ENCODE measurements at places on chromosomes 16 and 17. TPM values are rescaled to one million over a fixed set of nuclear protein-coding genes. Genes with fewer than 3 reads are reported as not detected.

DNA sequence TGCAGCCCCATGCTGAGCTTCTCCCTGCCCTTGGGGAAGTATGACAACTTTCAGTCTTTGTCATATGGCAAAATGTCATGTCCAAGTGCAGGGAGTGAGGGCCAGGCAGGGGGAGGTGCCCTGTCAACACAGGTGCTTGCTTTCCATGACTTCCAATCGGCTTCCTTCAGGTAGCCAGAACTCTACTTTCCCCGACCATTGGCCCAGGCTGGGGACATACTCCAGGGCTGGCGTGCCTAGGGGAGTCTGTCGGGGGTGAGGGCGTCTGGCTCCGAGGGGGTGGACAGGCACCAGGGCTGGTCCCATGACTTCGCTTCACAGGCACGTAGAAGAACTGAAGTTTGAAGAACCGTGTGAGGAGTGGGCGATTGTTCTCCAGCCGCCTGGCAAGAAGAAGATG, 19.8 kb upstream of the PIK3R6 start:
- no peaks in the 10 kb centered on the region for H3K4me1 ChIP-seq
- H3K27me3 ChIP-seq: no peaks in the 10 kb centered on the region
- H3K4me3 ChIP-seq: no peak overlapping the region
- H3K36me3 ChIP-seq: peaks cover 88% of the 10 kb centered on the region

Gene TMEM92
- not detected for total RNA-seq

Gene PIPOX
- total RNA-seq: 3.0 TPM

- H3K27ac ChIP-seq: no peak overlapping the region
- no peak for DNase-seq
- no peak overlapping the region for H3K4me3 ChIP-seq
- H3K36me3 ChIP-seq: no peaks in the 10 kb centered on the region
Observed at GRCh38 chr17:48515925-48516900, 14.6 kb downstream of the HOXB1 start.

GRCh38 chr17:80166446-80166845, 3.4 kb upstream of the CARD14 start:
- no peak overlapping the region for H3K27ac ChIP-seq
- H3K4me1 ChIP-seq: no peaks in the 10 kb centered on the region
- no peak for DNase-seq
- no peak overlapping the region for H3K4me3 ChIP-seq
- no peaks in the 10 kb centered on the region for H3K27me3 ChIP-seq
- no peaks in the 10 kb centered on the region for H3K36me3 ChIP-seq

DNA sequence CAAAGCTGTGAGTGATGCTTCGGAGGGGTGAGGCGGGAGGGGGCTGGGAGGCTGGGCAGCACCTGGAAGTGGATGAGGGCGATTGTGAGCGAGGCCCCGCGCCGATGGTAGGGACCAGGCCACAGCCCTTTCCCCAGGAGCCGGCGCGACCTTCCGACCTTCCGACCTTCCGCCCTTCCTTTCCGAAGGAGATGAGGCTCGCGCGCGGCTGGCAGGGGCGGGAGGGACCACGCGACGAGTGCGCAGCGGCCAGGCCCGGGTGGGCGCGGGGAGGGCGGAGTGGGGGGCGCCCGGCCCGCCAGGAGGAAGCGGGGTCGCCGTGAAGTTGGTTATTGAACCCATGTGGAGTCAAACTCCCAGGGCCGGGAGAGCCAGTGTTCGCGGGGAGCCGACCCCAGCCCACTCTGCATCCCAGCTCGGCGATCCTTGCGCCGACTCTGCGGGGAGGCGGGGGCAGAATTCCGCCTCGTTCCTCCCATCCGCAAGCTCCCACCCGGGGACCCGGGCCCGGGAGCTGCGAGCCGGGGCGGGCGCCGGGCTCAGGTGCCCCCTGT, 56.6 kb downstream of the RAP1GAP2 start:
- H3K36me3 ChIP-seq: peaks cover 4% of the 10 kb centered on the region
- peaks cover 75% of the 10 kb centered on the region for H3K4me1 ChIP-seq
- no peak overlapping the region for H3K27ac ChIP-seq
- no peak overlapping the region for H3K4me3 ChIP-seq

- H3K27ac ChIP-seq: no peak overlapping the region
- no peak for DNase-seq
- no peaks in the 10 kb centered on the region for H3K4me1 ChIP-seq
- H3K4me3 ChIP-seq: no peak overlapping the region
- H3K27me3 ChIP-seq: no peaks in the 10 kb centered on the region
Observed at GRCh38 chr17:75596320-75597087, 8.9 kb downstream of the MYO15B start.

GRCh38 chr17:34242587-34243363, 12.3 kb upstream of the CCL2 start:
- no peaks in the 10 kb centered on the region for H3K27me3 ChIP-seq
- DNase-seq: no peak
- no peak overlapping the region for H3K4me3 ChIP-seq
- no peak overlapping the region for H3K27ac ChIP-seq
- peaks cover 9% of the 10 kb centered on the region for H3K4me1 ChIP-seq
- H3K36me3 ChIP-seq: no peaks in the 10 kb centered on the region

DNA sequence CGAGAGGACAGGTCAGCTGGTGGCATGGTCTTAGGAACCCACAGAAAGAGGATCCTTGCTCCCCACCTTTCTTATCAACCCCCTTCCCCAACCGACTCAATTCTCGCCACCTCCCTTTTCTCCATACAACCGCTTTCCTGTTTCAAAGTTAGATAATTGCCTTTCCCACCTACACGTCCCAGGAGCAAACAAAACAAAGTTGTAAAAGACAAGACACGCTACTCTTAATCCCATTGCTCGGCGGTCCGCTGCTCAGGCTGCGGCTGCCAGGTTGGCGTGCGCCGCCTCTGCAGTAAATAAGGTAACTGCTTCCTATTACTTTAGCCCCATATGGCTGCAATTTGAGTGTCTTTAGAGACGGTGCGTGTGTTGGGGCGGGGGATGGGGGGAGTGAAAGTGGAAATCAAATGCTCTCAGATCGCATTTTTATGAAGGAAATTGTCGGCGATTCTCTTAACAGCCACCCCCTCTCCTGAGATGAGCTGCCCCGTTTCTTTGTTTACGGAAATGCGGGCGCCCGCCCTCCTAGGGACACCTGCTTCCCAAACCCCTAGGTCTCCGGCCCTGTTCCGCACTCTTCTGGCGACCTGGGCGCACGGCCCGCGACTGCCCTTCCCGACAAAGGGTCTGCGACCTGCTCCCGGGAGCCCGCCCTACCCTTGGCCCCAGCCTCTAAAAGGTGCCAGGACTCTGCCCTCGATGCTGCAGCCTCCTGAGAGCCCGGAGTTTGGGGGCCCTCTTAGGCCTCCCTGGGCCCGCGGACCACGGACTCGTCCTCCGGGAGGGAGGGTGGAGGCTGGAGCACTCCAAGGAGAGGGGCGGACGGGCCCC, 3.7 kb upstream of the CBX8 start:
- no peak overlapping the region for H3K27ac ChIP-seq
- DNase-seq: no peak
- peaks cover 76% of the 10 kb centered on the region for H3K27me3 ChIP-seq
- no peaks in the 10 kb centered on the region for H3K36me3 ChIP-seq

GRCh38 chr16:71555230-71555891, 21.5 kb downstream of the TAT start:
- DNase-seq: no peak
- H3K36me3 ChIP-seq: no peaks in the 10 kb centered on the region
- H3K4me3 ChIP-seq: no peak overlapping the region
- H3K27ac ChIP-seq: no peak overlapping the region

DNA sequence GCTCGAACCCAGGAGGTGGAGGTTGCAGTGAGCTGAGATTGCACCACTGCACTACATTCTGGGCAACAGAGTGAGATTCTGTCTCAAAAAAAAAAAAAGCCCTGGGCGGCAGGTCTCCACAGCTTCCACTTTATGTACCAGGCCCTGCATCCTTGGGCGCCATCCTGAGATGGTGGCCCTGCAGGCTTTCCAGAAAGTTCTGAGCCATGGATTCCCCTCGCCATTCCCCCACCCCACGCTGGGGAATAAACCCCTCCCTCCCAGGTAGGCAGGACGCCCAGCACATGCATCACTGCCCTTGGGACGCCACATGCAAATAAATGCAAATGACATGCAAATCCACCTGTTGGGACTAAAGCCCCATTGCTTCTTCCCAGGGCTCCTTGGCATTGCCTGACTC, 13.8 kb upstream of the ZNF469 start:
- no peak for DNase-seq
- H3K4me3 ChIP-seq: no peak overlapping the region
- H3K36me3 ChIP-seq: no peaks in the 10 kb centered on the region

- H3K27ac ChIP-seq: no peak overlapping the region
- DNase-seq: no peak
- H3K27me3 ChIP-seq: peaks cover 33% of the 10 kb centered on the region
- H3K4me3 ChIP-seq: no peak overlapping the region
- peaks cover 18% of the 10 kb centered on the region for H3K4me1 ChIP-seq
- no peaks in the 10 kb centered on the region for H3K36me3 ChIP-seq
Observed at GRCh38 chr17:36643086-36643685, 41.8 kb downstream of the MRM1 start.

GRCh38 chr16:88527186-88527936, 42.8 kb upstream of the ZC3H18 start:
- H3K4me3 ChIP-seq: no peak overlapping the region
- H3K36me3 ChIP-seq: peaks cover 38% of the 10 kb centered on the region
- peaks cover 61% of the 10 kb centered on the region for H3K4me1 ChIP-seq
- DNase-seq: peak; percentile 69
- no peaks in the 10 kb centered on the region for H3K27me3 ChIP-seq

GRCh38 chr17:76146053-76146851, 5.2 kb upstream of the FOXJ1 start:
- H3K4me3 ChIP-seq: peak overlapping the region; percentile 28
- DNase-seq: peak; percentile 61
- H3K4me1 ChIP-seq: peaks cover 63% of the 10 kb centered on the region
- H3K27me3 ChIP-seq: no peaks in the 10 kb centered on the region

GRCh38 chr17:37527249-37527851, 37.7 kb downstream of the DUSP14 start:
- peak; percentile 66 for DNase-seq
- H3K27ac ChIP-seq: no peak overlapping the region
- H3K27me3 ChIP-seq: no peaks in the 10 kb centered on the region
- no peak overlapping the region for H3K4me3 ChIP-seq
- H3K4me1 ChIP-seq: no peaks in the 10 kb centered on the region

DNA sequence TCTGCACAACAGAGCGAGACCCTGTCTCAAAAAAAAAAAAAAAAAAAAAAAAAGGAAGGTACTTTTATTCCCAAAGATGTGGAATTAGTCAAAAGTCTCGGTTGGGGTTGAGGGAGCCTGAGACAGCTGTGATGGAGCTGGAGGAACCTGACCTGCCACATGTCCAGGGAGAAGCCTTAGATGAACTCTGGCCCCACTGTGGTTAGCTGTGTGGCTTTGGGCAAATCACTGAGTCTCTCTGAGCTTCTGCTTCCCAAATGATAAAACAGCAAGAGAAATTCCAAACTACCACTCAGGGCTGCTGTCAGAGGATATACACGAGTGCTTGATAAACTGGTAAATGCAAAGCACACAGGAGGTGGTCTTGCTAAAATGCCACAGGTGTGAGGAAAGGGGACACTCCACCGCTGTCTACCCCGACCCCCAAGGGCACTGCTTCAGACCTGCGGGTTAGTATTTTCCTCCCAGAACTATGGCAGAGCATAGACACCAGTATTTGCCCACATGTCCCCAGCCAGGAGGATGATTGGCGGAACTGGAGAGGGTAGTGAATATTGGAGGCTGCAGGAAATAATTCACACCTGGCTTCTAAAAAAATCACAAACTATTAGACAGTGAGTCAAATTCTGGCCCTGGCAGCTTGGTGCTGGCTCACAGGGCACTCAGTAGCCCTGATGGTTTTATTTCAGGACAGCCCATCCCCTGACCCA, 14.7 kb downstream of the DRC3 start:
- H3K4me3 ChIP-seq: no peak overlapping the region
- H3K27ac ChIP-seq: no peak overlapping the region
- H3K36me3 ChIP-seq: no peaks in the 10 kb centered on the region

Gene VMO1
- total RNA-seq: 1.2 TPM

Gene SMIM36
- not detected for total RNA-seq

Gene MYOCD
- total RNA-seq: not detected

Gene MYH4
- total RNA-seq: not detected

- no peak overlapping the region for H3K27ac ChIP-seq
- no peaks in the 10 kb centered on the region for H3K36me3 ChIP-seq
- no peaks in the 10 kb centered on the region for H3K27me3 ChIP-seq
- no peak overlapping the region for H3K4me3 ChIP-seq
- H3K4me1 ChIP-seq: peaks cover 19% of the 10 kb centered on the region
- DNase-seq: no peak
Observed at GRCh38 chr17:83058266-83058798, 21.1 kb upstream of the METRNL start.

- no peak for DNase-seq
- H3K4me3 ChIP-seq: no peak overlapping the region
- H3K27me3 ChIP-seq: no peaks in the 10 kb centered on the region
- no peak overlapping the region for H3K27ac ChIP-seq
- no peaks in the 10 kb centered on the region for H3K36me3 ChIP-seq
Observed at GRCh38 chr16:65547772-65548446, 426.0 kb upstream of the CDH11 start.

DNA sequence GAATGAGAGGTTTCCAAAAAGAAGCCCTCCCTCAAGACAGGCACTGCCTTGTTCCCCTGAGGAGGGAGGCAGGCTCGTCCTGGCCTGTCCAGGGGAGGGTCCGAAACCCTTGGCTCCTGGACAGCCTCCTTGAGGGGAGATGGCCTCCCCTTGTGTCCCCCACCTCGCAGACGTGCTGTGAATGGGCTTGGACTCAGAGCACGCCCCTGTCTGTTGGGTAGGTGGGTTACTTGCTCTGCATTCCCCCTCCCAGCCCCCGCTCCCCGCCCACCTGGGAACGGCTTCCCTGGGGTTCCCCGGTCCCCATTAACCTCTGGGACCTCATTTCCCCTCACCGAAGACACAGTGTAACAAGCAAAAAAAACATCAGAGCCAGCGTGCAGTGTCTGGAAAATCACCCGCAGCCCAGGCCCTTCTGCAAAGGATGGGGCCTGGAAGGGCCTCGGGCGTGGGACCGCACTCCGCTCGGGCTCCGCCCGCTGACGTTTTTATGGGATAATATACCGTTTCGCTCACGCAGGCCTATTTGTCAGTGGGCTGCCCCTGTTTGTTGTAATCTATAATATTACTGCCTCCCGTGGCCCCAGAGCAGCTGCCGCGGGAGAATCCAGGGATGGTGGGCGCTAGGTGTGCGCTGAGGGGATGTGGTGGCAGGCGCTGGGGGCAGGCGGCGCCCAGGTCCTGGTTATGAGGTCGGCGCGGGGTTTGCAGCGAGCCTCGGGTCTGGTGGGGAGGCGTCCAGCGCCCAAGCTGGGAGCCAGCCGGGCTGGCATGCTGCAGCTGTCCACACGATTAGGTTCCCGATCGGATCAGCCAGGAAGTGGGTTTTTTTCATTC, 11.1 kb downstream of the BAHCC1 start:
- no peak overlapping the region for H3K4me3 ChIP-seq
- H3K36me3 ChIP-seq: no peaks in the 10 kb centered on the region
- peaks cover 18% of the 10 kb centered on the region for H3K4me1 ChIP-seq
- no peak for DNase-seq

Measured in natural killer cell (primary cell).